CD4-positive, alpha-beta T cell treated with Interleukin-6 at 100 ng/mL for 8 hours (primary cell): ENCODE measurements at places on chromosomes 7 and 10.

DNA sequence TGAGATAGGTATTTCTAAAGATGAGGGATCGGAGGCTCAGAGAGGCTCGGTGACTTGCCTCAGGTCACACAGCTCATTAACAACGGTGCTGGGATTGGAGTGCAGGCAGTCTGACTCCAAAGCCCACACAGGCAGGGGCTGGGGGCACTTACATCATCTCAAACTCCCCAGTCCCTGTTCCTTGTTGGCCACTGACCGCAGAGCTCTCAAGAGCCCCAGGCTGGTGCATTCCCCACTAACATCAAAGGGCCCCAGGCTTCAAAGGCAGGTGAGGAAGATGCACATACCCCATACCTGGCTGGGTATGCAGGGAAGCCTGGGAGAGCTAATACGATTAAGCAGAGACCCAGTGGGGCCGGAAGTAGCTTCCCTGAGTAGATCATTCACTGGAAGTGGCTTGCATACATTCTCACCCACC, 13.7 kb upstream of the NODAL start:
- DNase-seq = no peak

GRCh38 chr7:130560972-130561371, 69.1 kb downstream of the MEST start:
- DNase-seq = no peak

- DNase-seq = no peak
Observed at GRCh38 chr7:131300078-131300477, 27.6 kb upstream of the MKLN1 start.

DNA sequence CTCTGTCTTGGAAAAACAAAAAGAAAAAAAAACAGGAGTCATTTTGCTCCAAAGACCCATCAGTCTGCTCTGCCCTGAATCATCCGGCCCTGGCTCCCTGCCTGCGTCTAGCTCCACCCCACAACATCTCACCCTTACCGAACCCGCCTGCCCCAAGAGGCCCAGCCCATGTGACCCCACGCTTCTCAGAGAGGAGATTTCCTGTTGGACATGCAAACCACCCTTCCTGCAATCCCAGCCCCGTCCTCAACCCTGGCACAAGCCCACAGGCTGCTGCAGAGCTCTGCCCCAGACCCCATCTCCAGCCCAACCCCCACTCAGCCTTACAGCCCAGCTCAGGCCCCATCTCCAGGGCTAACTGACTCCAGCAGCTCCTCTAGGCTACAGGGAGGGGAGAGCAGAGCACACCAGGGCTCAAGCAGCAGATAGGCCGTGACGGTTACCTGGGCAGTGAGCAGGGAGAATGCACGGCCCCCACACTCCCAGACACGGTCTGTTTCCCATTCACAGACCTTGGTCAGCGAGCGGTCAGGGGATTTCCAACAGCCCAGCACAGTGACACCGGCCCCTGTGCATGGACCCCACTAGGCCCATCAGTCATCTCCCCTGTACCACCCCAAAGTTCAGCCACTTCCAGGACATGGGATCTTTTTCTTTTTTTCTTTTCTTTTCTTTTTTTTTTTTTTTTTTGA, 69.9 kb upstream of the GTF2I start:
- no peak for DNase-seq

DNA sequence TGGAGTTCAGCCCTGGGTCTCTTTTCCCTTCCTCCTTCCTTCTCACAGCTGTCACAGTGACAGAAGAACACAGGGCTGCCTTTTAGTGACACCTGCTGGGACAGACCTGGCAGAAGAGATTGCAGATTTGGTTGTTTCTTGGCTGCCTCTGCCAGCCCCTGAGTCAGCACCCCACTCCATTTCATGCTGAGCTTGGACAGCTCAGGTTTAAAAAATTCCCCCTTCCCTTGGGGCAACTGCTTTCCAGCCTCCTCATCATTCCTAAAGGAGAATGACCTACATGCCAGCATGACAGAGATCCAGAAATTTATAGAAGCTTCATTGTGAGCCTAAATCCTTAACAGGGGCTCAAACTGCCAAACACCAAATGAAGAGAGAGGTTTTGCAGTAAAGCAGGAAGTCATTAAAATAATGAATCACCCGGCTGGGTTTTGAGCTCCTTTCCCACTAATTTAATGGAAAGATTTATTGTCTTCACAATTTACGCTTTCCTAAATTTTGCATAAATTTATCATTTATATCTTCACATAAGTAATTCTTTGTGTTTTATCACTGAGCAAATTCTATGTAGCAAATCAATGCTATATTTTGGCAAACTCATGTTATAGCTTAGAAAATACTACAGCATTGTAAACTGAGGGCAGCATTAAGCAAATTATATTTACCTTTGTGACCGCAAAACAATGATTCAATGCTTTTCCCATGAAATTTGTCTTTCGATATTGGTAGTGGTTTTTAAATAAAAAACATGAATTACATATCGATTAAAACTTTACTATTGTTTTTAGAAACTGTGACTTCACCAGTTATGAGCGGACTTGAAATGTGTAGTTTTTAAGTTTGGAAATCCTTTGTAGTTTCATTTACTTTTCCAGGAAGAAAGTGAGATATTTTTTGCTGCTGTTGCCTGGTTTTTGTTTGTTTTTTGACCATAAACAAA, 399.5 kb upstream of the ANKRD30A start:
- no peak for DNase-seq

DNA sequence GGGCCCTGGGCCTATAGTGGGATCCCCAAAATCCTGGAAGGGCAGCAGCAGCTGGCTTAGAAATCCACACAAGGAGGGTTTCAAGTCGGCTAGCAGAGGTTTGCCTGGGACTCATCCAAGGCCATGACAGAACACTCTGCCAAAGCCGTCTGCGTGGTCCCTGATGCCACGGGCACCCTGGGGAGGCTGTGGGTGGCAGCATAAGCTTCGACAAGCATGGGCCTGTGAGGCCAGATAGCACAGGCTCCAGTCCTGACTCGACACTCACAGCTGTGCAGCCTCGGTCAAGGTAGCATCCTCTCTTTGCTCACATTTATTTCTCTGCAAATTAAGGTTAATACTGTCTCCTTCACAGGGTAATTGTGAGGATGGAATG, 138.3 kb downstream of the JCAD start:
- DNase-seq = no peak

- no peak for DNase-seq
Observed at GRCh38 chr7:141460781-141461715, 90.2 kb upstream of the AGK start.

GRCh38 chr7:26385240-26385639, 93.6 kb downstream of the SNX10 start:
- DNase-seq = no peak

DNA sequence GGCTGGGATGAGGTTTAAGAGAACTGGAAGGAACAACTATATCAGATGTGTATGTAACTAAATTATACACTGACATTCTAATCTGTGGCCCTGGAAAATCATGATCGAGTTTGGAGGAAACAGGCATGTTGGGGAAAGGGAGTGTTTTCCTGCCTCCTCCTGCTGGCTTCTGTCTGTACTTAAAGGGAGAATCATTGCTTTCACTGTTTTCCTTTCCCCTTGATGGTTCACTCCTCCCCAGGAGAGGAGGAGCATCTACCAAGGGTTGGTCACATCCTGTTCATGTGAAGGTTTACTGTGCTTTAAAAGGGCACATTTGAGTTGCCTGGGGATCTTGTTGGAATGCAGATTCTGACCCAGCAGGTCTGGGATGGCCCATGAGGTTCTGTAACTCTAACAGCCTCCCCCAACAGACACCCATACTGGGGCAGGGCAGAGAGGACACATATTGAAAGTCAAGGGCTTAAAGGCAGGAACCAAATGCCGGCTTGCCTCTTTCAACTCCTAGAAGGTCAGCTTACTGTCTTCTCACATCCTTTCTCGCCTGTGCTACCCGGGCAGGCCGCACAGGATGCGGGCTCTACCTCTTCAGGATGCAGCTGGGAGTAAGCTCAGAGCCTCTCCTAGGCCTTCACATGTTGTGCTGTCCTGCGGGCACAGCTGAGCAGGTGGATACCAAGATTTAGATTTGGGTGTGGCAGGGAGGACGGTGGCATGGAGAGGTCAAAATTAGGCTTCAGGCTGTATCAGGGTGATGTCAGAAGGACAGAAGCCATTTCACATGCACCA, 694.8 kb downstream of the KCNMA1 start:
- DNase-seq = no peak

- DNase-seq = no peak
Observed at GRCh38 chr7:93910076-93910994, 4.0 kb downstream of the GNGT1 start.

DNA sequence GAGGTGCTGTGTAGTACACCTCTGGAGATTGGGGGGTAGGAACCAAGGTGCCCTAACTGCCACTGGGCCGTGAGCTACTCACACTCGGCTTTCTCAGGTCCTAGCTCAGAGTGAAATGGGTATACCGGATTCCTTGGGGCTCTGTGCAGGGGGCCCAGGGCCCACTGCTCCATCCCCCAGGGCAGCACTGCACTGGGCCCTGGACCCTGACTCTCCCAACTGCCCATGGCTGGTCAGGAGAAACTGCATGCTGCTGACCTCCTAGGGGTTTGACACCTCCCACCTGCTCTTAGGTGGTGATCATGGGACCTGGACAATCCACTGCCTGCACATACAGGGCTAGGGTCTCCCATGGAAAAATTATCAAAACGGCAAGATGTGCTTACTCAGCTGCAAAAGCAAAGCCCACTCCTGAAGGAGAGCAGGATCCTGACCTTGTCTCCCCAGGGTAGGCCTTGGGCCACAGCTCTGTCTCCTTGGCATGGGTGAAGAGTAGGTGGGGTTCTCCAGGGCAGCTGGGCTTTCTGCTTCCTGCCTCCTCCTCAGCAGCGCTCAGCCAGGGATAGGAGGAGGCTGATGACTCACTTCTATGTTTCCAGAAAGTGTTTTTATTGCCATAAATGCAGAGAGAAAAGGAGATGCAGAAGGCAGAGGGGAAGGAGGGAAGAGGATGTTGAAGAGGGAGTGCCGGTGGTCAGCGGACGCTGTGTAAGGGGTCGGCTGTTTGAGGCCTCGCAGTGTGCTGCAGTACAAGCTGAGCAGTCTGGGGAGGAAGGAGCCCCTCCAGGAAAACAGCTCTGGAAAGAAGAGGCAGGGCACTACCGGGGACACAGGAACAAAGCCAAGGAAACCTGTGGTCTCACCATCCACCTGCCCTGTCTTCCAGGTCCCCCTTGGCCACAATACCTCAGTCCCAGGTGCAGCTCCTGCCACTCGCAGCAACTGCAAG, 107.8 kb downstream of the ARHGAP22 start:
- DNase-seq = no peak

- DNase-seq = no peak
Observed at GRCh38 chr10:69367469-69367868, 49.2 kb downstream of the TACR2 start.

GRCh38 chr7:51289623-51290303, 26.8 kb downstream of the COBL start:
- DNase-seq = no peak

GRCh38 chr7:2729031-2729892, 41.3 kb downstream of the AMZ1 start:
- DNase-seq = no peak

- DNase-seq = no peak
Observed at GRCh38 chr7:63065684-63066083, 933.0 kb upstream of the ZNF722 start.

DNA sequence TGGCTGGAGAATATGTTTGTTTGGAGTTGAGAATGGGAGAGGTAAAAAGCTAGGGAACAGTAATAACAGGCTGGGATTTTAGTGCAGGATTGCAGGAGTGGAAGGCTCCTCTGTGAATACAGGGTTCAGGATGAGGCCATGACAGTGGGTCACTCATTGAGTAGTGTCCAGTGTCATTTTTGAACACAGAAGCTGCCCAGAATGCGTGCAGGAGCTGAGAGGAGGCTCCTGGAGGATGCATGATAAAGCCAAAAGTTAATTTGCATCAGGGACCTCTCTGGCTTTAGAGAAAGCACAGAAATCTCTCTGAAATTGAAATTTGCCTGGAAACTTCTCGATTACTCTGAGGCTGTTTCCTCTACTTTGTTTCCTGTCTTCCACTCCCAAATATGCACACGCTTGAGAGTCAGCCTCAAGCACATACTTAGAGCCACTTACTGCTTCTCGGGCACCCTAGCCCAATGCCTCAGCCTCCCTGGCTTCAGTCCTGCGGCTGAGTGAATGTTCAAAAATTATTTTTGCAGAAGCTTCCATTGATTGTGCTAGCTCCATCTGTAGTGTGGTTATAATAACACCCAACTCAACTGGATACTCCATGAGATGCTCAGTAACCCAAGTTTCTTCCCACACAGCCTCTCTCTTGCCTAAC, 1.8 kb upstream of the GALNT17 start:
- no peak for DNase-seq

GRCh38 chr10:31025142-31025541, 6.5 kb downstream of the ZNF438 start:
- DNase-seq = no peak

DNA sequence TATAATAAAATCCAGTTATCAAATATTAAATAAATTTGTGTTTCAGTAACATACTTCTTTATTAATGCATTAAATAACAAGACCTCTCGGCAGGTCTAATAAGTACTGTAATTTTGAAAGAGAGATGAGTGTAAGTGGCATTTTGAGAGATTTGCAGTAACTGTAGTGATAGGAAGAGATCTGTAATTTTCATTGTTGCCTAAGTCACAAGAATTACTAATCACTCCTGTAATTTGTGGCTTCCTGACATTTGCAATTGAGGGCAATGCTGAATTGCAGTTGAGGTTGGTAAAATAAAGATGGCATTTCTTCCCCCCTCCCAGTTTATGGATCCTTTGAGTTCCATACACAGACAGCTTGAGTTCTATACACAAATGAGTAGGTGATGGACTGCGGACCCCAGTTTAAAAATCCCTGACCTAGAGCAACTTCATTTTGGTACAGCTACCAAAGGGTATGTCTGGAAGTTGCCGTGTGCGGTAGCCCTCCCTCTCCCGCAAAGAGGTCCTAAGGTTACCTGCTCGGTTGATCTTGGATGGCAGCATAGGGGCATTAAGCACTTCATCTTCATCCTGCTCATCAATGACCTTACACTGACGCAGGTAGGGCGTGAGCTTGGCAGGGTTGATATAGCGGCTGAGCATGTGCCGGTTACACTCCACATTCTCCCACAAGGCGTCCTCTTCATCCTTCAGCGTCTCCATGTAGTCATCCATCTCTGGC, 96.4 kb downstream of the CARD11 start:
- DNase-seq = no peak

DNA sequence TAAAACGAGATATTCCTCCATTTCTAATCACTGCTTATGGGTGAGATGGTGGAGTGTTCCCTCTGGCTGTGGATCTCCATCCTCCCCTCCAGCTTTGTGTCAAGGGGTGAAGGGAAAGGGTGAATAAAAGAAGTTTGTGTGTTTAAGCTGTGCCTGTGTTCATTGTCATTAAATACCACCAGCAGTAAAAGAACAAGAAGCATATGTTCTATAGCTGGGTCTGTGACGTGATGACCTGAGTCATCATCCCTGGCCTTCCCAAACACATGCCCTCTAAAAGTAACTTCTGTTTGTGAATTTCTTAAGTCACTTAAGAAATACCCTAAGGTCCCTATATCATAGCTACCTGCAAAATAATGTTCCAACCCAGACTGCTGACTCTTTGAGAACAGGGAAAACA, 104.9 kb downstream of the PPP1R17 start:
- DNase-seq = no peak

- no peak for DNase-seq
Observed at GRCh38 chr10:34433241-34434076, 381.6 kb downstream of the PARD3 start.

- no peak for DNase-seq
Observed at GRCh38 chr7:38482521-38482920, 148.7 kb downstream of the AMPH start.

GRCh38 chr10:113524120-113524519, 28.7 kb upstream of the HABP2 start:
- DNase-seq = no peak
